T-helper 9 cell (primary cell): ENCODE measurements at places on chromosomes 1 and 21.
A peak's percentile ranks its signal among the peaks of the same experiment; 100 is the strongest.

GRCh38 chr1:7493711-7494454, 277.2 kb upstream of the VAMP3 start:
- DNase-seq: no peak

GRCh38 chr1:213269829-213270228, 218.8 kb downstream of the RPS6KC1 start:
- DNase-seq: no peak

DNA sequence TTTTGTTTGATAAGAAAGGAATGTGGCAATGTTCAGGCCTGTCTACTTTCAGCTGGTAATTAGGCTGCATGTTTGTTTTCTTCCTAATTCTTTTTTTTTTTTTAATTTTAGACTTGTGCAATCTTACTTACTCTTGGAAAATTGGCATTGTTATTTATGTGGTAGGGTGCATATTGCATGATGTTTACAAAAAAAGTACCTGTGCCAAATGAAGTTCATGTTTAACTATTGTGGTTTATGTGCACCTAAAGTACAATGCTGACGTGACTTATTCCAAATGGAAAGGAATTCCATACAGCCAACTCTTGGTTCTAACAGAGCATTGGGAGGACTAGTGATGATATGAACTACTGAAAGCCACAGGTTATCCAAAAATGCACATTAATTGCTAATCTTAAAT, 51.0 kb downstream of the KCNK2 start:
- no peak for DNase-seq

DNA sequence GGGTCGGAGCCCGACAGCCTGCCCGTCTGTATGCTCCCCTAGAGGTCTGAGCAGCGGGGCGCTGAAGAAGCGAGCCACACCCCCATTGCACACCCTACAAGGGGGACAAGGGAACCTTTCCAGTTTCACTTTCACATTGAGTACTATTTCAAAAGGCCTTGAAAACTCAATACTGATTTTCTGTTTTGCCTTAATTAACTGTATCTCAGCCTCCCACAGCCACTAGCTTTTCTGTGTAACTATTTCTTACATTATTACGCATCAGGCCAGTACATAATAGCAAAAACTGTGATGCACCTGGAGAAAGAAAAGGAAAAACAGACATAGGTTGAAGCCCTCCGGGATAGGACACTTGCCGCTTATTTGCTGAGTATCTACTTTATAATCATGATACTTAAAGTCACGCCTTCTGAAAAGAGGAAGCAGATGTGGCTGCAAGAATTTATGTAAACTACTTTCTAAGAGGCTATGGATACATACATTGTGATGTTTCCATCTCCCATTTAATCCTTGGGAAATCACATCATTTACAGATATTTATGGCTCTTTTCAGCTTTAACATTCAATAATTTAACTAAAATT, 1719.5 kb downstream of the MRPL39 start:
- DNase-seq: peak; percentile 6

DNA sequence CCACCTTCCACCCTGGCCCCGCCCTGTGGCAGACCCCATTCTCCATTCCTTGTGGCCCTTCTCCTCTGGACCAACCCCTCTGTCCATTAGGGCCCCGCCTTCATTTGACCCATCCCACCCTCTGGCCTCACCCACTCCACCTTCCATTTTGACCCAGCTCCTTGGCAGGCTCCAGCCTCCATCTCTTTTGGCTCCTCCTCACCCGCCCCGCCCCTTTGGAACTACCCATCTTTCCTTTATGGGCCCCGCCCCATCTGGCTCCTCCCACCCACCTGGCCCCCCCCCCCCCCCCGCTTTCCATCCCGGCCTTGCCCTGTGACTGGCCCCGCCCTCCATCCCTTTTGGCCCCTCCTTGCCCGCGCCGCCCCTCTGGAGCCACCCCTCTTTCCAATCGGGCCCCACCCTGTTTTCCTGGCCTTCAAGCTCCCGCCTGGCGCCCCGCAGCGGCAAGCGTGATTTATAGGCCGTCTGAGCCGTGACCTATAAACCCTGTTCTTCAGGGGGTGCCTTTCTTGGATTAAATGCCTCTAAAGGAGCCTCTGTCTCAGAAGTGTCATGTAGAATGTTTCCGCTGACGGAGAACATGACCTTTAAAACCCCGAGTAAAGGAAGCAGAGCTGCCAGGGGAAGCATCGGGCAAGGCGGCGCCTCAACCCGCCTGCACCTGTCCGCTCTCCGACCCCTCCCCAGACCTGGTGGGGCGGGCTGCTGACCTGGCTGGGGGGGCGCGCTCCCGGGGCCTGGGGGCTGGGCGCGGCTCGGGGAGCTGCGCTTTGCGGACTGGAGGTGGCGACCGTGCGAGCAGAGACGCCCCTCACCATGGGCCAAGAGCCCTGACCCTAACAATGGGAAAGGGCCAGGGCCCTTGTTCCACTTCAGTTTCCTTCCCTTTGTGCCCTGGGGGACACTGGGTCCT, 178.0 kb downstream of the CAMTA1 start:
- DNase-seq: no peak

GRCh38 chr1:32047701-32048100, 25.0 kb upstream of the TMEM39B start:
- DNase-seq: no peak

DNA sequence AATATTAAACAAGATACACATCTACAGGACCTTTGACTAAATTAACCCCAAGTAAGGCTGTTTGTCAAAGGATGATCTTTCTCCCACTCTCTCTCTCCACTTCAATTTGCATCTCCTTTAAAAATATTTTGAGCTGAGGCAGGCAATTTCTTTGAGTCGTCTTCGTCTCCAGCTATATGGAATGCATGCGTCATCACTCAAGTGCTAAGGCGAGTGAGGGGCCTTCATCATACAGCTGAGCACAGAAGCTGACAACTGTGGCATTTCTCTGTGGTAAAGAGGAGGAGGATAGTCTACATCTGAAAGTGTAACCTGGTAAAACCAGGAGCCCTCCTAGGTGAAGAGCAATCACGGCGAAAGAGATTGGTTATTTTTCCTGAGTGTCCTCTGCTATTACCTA, 7.6 kb downstream of the EPHX4 start:
- no peak for DNase-seq

GRCh38 chr1:85570446-85571180, 9.9 kb upstream of the CCN1 start:
- DNase-seq: no peak
